LHCN-M2 (cell line): ENCODE measurements at places on chromosomes 4 and X. TPM values are rescaled to one million over a fixed set of nuclear protein-coding genes. Genes with fewer than 3 reads are reported as not detected.

GRCh38 chr4:46390355-46391058 lies 579 bp upstream of the GABRA2 start:
- no peak for DNase-seq

DNA sequence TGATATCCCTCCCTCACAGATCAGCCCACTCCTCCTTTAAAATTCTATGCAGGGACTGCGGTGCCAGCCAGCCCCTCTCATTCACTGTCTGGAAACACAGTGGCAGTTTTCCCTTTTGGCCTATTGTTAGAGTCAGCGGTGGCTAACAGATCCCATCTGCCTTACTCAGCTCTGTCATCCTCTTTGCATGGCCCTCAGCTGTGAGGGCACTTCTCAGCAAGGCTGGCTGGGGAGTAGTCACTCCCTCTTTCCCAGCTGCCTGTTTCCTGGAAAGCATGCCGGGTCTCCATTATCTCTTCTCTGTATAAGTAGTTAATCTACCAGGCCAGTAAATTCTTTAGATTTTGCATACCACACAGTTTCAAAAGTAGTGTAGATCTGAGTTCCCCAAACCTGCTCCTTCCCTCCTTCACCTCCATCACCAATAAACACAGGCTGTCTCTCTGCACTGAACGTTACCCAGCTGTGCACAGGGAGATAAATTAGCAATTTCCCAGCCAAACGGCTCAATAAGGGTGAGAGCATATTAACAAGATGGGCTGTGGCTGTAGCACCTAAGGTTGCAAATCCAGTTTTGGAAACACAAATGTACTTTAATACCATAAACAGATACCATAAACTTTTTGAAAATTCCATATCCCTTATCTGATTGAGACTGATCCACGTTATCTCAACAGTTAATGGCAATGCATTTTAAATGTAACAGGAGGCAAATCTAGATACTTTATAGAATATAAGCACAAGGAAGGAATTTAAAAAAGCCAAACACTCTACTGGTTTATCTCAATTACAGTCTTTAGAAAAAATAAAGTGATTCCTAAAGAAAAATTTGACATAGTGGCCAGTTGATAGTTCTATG lies 229.3 kb downstream of the ANKRD50 start:
- DNase-seq: peak; percentile 34

GRCh38 chr4:37873386-37873785 lies 17.5 kb upstream of the TBC1D1 start:
- peak; percentile 84 for DNase-seq

DNA sequence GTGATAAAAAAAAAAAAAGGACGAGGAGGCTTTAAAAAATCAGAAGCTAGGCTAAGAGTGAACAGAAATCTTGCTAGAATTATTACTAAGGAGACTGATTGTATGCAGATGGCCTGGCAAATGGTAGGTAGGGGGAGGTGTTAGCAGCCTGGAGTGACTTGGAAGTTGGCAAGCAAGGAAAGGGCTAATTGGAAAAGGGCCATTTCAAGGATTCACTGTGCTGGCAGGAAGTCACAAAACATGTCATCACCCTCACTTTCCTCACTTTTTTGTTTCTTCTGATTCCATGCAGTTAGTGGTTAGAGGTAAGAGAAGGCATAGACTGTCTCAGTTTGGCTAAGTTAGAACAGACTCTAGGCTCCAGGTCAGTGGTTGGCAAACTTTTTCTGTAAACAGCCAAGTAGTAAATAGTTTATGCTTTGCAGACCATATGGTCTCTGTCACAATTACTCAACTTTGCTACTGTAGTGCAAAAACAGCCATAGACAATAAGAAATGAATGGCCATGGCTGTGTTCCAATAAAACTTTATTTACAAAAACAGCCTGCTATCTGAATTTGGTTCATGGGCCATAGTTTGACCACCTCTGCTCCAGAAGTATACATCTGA lies 646.5 kb upstream of the ACTRT1 start:
- no peak for DNase-seq

The GPRIN3 gene
- total RNA-seq: 0.06 TPM in 1 of 2 replicates, not detected in the other

The RHOXF1 gene
- total RNA-seq: not detected in 2 replicates

- DNase-seq: no peak
Observed at GRCh38 chrX:361231-362145, 25.2 kb downstream of the PPP2R3B start.

DNA sequence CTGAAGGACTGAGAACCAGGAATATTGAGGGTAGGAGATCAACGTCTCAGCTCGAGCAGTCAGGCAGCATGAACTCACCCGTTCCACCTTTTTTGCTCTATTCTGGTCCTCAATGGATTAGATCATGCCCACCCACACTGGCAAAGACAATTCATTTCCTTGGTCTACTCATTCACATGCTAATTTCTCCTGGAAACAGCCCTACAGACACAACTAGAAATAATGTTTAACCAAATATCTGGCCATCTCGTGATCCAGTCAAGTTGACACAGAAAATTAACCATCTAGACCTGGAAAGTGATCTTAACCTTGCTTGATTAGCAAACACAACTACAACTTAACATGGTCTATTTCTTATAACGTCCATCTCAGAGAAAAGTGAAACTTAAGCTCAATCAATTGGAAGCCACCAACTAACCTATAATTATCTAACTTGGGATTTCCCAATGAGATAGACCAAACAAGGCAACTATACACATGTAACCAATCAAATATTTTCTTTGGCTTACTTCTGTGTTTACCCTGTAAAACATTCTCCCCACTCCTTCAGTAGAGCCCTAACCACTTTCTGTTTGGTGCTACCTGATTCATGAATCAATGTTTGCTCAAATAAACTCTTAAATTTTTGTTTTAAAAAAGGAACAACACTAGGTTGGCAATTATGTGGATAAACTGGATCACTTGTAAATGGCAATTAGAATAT lies 69.7 kb upstream of the MAMLD1 start:
- DNase-seq: no peak

The ARHGAP6 gene
- 4.7 and 5.2 TPM in 2 replicates for total RNA-seq

GRCh38 chr4:100977274-100977673 lies 370.1 kb downstream of the PPP3CA start:
- no peak for DNase-seq

- no peak for DNase-seq
Observed at GRCh38 chr4:62940229-62940628, 1469.0 kb downstream of the TECRL start.
